ENCODE measurements at places on chromosomes 6 and 20.

GRCh38 chr6:111150577-111150976 is 63.3 kb downstream of the SLC16A10 start:
- DNase-seq, result no peak

- no peak for DNase-seq
These were observed 12.5 kb downstream of the CDC5L start for GRCh38 chr6:44399991-44400390.

DNA sequence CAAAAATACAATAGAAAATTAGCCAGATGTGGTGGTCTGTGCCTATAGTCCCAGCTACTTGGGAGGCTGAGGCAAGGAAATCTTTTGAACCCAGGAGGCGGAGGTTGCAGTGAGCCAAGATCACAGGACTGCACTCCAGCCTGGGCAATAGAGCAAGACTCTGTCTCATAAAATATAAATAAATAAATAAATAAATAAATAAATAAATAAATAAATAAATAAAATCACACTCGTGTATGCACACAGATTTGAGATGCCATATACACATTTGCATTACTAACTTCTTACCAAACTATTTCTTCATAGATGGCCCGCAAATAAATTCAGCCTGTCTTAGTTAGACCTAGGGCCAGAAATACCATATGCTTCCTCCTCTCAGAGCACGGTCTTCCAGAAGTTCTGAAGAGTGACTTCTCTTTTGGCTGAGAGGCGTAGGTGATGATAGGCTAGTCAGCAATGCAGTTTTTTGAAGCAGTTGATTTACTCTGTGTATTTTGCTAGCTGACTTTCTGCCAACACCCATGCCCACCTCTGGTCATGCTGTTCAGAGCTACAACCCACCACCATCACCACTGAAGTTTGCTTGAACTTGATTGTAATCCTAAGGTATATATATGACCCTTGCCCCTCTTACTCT is 150.1 kb downstream of the SASH1 start:
- DNase-seq, result no peak

GRCh38 chr20:34622821-34623451 is 54.0 kb downstream of the PIGU start:
- DNase-seq, result no peak

DNA sequence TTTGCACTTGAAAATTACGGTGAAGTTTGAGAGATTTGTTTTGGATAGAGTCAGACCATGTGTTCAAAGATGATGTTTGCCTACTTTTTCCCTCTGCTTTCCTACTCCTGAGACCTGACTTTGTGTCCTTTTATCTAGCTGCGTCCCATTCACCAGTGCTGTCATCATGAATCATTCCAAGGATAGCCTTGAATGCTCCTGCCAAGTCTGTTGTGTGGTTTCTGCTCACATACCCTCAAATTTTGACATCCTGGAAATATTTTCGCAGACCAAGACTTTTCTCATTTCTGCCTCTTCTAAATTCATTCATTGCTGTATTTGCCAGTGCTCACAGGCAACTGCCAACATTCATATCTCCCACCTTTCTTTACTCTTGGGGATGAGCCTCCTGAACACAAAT is 175.9 kb upstream of the SCGN start:
- DNase-seq, result no peak

GRCh38 chr20:37394543-37395409 is 48.8 kb downstream of the SRC start:
- DNase-seq, result no peak

DNA sequence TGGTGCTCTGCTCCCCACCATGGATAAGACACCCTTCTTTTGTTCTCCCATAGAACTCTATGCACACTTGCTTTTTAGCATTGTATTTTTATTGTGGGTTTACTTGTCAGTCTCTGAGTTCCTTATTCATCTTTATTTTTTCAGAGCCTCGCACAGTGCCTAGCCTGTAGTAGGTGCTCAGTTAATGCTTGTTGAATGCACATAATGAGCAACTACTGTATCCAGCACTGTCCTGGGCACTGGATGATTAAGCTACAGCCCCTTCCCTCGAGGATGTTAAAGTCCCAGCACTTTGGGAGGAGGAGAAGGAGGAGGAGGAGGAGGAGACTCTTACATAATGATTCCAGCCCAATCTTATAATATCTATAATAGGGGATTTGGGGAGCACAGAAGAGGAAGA is 16.8 kb downstream of the MMP24 start:
- DNase-seq, result no peak
